ENCODE measurements at places on chromosomes 4 and X.
A peak's percentile ranks its signal among the peaks of the same experiment; 100 is the strongest.

- DNase-seq, result no peak
Measured at GRCh38 chrX:147875866-147876596, 35.7 kb upstream of the FMR1 start.

DNA sequence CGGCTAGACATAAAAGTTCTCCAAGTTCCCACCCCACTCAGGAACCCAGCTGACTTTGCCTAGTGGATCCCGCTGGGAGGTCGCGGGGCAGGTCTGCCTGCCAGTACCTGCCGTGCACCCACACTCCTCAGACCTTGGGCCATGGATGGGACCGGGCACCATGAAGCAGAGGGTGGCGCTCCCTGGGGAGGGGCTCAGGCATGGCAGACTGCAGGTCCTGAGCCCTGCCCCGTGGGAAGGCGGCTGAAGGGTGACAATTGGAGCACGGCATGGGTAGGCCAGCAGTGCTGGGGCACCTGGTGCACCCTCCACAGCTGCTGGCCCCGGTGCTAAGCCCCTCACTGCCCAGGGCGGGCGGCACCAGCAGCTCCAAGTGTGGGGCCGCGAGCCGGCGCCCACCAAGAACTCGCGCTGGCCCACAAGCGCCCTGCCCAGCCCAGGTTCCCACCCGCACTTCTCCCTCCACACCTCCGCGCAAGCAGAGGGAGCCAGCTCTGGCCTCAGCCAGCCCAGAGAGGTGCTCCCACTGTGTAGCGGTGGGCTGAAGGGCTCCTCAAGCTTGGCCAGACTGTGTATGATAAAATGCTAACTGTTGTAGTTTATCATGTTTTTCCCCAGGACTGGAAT lies 63.1 kb downstream of the UGT2A2 start:
- no peak for DNase-seq

- DNase-seq, result no peak
Measured at GRCh38 chr4:7852568-7853185, 87.0 kb downstream of the AFAP1 start.

DNA sequence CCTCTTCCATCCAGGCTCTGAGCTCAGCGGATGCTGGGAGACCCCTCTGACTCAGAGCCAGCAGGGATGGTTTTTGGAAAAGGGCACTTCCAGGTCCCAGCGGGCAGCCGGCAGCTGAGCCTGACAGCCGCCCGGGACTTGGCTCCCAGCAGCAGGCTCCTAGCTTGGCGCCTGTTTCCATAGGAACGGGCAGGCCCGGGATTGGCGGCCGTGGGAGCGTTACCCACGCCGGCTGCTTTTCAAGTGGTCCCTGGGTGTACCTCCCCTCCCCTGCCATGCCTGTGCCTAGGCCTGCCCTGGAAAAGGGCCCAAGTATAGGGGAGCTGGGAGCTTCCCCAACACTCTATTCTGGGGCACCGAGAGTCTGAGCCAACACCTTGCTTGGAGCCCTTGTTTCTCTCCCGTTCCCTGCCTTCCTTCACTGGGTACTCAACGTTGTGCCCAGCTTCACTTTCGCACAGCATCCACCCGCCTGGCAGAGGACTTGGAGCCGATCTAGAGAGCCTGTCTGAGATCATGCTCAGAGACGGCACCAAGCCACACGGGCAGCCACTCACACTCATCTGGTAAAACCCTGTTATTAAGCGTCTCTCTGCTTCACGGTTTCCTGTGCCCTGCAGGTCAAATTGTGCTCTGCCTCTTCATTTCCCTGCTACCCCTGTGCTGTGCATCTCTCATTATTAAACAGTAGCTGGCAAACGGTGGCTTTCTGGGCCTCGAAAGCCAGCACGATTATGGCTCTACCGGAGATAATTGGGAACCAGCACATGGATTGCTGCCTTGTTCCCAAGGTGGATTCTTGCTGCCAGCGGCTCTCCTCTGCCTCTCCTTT lies 521.5 kb downstream of the BCOR start:
- DNase-seq, result peak; percentile 97

GRCh38 chrX:118644378-118644777 lies 83.0 kb upstream of the IL13RA1 start:
- DNase-seq, result no peak

DNA sequence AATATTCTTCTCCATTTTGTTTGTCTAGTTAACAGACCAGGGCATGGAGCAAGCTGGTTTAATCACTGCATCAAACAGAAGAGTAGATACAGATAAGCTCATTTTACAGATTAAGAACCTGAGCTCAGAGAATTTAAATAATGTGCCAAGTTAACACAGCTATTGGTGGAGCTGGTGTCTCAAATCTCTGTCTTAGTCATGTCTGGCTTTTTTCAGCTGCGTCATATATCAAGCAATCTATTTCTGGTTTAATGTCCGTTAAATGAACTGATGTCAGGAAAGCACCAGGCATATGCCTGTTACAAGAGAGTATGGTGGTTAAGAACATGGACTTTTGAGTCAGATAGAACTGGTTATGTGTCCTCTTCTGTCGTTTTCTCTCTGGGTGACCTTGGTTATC lies 79.8 kb upstream of the ADGRA3 start:
- no peak for DNase-seq

- DNase-seq, result no peak
Measured at GRCh38 chr4:38462367-38463055, 201.5 kb upstream of the KLF3 start.

DNA sequence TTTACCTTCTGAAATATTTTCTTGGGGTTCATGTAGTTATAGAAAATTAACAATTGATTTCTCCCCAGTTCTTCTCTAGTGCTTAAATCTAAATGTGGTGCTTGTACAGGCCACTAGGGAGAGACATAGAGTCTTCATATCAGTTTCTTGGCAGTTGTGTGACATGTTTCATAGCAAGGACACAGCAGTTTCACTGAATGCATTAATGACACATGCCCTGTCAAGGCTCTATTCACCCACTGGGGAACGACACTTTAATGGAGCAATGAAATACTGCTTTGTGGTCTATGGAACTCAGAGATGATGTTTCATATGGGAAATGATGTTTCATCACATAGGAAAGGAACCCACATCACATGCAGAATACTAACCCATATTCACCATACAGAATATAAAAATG lies 2.8 kb downstream of the VEGFC start:
- DNase-seq, result no peak

DNA sequence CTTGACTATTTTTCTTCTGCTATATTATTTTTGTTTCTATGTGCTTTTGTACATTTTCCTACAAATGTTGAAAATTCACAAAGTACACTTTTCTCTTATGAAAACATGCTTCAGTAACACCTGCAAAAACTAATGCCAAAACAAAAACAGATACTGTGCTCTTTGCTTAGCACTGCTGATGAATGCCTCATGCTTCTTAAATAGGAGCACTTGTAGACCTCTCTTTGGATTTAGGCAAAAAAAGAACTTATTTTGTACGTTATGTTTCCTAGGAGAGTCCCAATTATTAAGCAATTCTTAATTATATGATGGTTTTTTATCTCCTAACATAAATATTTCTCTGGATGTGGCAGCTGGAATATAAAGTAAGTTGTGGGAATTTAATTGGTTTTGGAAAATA lies 285.0 kb upstream of the ARSJ start:
- DNase-seq, result no peak

DNA sequence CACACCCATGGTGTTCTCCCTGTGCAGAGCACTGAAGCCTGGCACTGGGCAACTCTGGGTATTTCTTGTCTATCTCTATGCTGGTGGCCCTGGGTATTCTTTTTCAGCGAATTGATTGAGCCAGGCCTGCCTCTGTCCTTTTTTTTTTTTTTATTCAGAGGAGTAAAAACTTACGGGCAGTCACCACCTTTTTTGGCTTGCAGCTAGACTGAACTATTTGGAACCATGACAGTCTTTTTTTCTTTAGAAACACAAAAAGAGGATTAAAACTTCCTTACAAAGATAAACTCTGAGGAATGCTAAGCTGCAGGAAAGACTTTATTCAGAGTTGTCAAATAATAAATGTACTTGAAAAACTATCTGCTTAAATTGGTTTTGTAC lies 119.2 kb upstream of the STIM2 start:
- no peak for DNase-seq

GRCh38 chr4:162972661-162973330 lies 193.9 kb downstream of the NAF1 start:
- no peak for DNase-seq

DNA sequence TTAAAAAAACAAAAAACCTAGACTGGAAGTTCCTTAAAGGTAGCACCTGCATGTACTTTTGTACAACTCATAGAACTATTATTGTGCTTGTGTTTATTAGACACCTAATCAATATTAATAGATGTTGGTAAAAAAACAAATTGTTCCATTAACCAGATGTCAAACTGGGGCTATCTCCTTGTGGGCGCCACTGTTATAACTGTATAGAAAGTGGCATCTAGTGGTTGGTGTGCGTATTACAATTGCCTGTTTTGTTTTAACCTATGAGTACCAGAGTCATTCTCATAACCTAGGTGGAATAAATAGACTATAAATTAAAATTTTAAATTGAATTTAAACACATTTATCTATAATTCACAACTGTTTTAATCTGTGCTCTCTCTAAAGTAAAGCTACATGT lies 97.4 kb downstream of the COL4A5 start:
- peak; percentile 1 for DNase-seq

GRCh38 chr4:79651456-79651855 lies 243.4 kb upstream of the GK2 start:
- DNase-seq, result no peak

DNA sequence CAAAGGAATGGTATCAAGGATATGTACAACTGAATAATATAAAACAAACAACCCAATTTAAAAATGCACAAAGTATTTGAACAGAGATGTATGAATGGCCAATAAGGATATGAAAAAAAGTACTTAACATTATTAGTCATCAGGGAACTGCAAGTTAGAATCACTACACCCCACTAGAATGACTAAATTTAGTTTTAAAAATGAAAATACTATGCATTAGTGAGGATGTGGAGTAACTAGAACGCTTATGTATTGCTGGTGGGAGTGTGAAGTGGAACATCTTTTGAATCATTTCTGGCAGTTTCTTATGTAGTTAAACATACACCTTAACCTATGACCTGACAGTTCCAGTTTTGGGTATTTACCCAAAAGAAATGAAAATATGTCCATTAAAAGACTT lies 13.0 kb upstream of the SLC16A2 start:
- DNase-seq, result no peak

- no peak for DNase-seq
Measured at GRCh38 chrX:14672611-14673172, 143.4 kb downstream of the GLRA2 start.

GRCh38 chr4:166538491-166539005 lies 665.5 kb downstream of the TLL1 start:
- DNase-seq, result no peak

DNA sequence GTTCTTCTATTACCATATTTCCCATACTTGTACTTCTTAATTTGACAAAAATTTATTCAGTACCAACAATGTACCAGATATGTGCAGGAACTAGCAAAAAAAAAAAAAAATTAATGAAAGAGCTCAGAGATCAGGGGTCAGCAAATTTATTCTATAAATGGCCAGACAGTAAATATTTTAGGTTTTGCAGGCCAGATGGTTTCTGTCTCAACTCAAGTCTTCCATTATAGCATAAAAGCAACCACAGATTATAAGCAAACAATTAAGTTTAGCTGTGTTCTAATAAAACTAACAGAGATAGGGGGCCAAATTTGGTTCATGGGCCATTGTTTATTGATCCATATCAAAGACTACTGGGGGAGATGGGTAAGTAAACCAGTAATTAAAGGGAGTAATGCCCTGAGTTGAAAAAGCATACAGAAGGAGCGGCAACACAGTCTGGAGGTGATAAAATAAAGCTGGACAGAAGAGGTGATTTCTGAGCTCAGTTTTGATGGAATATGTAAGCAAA lies 19.3 kb downstream of the NEK1 start:
- DNase-seq, result no peak

DNA sequence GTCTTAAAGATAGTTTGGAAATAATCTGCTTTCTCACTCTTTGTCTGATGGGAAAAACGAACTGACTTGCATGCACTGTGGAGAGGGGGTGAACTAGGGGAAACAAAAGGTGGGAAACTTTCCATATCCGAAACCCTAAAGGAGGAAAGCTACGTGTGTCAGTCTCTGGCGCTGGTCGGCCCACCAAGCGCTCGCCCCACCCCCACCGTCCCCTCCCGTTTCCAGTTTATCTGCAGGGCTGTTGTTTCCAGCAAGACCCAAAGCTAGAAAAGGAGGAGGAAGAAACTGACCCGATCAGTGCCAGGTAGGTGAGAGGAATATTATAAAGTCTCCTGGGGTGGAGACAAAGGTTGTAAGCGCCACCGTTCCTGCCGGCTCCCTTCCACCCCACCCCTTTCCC lies 552 bp downstream of the TCEAL9 start:
- no peak for DNase-seq

- DNase-seq, result no peak
Measured at GRCh38 chr4:168647646-168648375, 151.0 kb downstream of the PALLD start.

- no peak for DNase-seq
Measured at GRCh38 chr4:187586892-187587291, 408.7 kb upstream of the ZFP42 start.

DNA sequence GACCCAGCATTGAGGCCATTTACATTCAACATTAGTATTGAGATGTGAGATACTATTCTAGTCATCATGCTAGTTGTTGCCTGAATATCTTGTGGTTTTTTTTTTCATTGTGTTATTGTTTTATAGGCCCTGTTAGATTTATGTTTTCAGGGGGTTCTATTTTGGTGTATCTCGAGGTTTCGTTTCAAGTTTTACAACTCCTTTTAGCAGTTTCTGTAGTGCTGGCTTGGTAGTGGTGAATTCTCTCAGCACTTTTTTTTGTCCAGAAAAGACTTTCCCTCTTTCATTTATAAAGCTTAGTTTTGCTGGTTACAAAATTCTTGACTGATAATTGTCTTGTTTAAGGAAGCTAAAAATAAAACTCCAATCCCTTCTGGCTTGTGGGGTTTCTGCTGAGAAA lies 115.5 kb downstream of the NPNT start:
- no peak for DNase-seq

- DNase-seq, result no peak
Measured at GRCh38 chrX:41224605-41225004, 109.4 kb upstream of the DDX3X start.

DNA sequence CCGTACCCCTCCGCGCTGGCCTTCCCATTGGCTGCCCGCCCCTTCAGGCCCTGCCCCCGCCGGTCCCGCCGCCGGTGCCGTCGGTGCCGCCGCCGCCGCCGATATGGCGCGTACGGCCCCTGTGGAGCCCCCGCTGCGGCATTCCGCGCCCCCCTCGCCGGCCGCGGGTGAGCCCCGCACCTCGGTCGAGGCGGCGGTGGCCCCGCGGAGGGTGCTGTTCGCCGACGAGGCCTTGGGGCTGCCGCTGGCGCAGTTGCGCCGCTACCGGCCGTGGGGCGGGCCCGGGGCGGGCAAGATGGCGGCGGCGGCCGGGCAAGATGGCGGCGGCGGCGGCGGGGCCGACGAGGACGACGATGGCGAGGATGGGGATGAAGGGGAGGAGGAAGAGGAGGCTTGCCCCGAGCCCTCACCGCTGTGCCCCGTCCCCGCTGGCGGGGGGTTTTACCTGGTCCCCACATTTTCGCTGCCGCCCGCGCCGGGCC lies at the start of gene PPP1R3F:
Gene PPP1R3F, plus strand, starts transcription at position 27 of the 482 bp plus-strand sequence. Its CDS starts 77 bp downstream, at position 104.
- DNase-seq, result no peak

Measured in NCI-H1092 (cell line).